Stimulated activated CD4-positive, alpha-beta T cell treated with anti-CD3 and anti-CD28 coated beads, Interleukin-1b, Interleukin-23, amount 100 ng/mL, for 48 hours (primary cell): ENCODE measurements at places on chromosomes 7 and 10.

DNA sequence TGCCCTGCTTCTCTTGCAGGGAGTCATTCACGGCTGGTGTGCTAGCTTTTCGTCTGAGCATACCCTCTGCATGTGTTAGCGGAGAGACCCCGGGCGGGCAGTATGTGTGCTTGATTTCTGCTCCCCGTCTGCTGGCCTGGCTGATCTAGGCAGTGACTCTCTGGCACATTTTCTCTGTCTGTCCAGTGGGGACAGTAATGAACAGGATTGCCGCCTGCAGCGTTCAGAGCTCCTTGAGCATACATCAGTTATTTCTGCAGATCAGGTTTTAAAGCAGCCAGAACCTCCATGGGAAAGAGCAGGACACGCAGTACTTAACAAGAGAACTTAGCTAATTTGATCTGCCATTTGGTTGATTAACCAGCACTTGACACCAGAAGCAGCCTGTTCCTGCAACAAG lies 242.5 kb downstream of the CELF2 start:
- DNase-seq, result no peak

DNA sequence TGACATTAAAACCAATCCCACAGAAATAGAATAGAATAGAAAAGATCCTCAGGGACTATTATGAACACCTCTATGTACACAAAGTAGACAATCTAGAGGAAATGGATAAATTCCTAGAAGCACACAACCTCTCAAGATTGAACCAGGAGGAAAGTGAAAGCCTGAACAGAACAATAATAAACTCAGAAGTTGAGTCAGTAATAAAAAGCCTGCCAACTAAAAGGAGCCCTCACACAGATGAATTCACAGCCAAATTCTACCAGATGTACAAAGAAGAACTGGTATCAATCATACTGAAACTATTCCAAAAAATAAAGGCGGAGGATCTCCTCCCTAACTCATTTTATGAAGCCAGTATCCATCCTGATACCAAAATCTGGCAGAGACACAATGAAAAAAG lies 220.3 kb upstream of the HPS1 start:
- no peak for DNase-seq

DNA sequence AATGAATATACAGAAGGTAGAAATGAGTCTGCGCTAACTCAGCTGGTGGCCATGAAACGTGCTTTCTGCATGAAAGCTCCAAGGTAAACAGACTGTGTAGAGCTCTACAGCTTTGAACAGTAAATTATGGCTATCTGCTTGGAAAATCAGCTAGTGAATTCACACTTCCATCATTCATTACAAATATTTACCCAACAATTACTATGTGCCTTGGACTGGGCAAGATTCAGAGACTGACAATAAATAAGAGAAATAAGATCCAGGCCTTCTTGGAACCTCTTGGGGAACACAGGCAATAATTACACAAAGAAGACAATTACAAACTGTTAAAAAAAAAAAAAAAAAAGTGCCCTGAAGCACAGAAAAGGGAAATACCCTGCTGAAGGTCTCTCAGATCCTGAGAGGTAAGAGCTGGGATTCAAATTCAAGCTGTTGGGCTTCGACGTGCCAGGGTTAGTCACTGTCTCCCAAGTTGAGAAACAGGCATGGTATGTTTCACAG lies 15.8 kb downstream of the TSPAN12 start:
- DNase-seq, result no peak

- DNase-seq, result no peak
Observed at GRCh38 chr7:105587909-105588635, 6.8 kb upstream of the EFCAB10 start.

DNA sequence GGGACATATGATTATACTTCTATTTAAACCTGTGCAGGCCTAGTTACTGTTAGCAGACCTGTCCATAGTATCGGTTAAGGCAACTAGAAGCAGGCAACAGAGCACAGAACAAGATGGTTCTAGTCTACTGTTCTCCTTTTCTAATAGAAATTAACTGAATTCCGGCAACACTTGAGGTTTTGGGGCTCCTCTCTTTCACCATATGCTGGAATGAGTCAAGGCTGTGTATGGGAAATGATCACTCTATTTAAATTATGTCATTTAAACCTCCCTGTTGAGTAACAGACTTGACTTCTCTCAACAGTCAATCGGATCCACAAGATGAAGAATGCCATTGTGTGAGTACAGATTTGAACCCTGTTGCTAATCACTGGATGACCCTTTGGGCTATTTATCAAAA lies 6.2 kb upstream of the OTUD1 start:
- DNase-seq, result no peak

GRCh38 chr7:112989531-112989930 lies 97.1 kb downstream of the GPR85 start:
- DNase-seq, result no peak

DNA sequence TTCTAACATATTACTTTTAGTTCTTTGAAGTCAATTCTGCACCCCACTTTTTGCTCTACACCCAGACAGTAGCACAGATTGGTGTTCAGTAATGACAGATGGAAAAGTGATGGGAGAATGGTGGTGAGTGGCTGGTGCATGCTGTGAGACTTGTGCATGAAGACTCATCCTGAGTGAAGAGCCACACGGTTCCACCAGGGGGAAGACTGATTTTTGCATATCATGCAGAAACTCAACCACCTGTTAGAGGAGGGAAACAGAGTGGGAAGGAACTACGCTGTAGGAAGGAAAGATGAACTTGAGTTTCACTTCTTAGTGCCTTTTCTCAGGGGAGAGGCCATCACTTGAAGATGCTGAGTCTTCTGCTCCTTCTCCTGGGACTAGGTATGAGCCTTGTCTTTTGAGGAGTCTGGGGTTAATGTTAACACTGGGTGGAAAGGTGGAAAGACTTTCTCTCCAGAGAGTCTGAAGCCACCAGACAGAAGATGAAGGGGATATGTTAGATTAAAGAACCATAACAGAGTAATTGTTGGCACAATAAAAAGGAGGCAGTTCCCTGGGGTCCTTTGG lies 9.3 kb upstream of the PRSS1 start:
- DNase-seq, result no peak

GRCh38 chr10:102752266-102752930 lies 8.7 kb downstream of the WBP1L start:
- no peak for DNase-seq

GRCh38 chr7:149869291-149869650 lies 4.5 kb upstream of the ATP6V0E2 start:
- DNase-seq, result no peak

DNA sequence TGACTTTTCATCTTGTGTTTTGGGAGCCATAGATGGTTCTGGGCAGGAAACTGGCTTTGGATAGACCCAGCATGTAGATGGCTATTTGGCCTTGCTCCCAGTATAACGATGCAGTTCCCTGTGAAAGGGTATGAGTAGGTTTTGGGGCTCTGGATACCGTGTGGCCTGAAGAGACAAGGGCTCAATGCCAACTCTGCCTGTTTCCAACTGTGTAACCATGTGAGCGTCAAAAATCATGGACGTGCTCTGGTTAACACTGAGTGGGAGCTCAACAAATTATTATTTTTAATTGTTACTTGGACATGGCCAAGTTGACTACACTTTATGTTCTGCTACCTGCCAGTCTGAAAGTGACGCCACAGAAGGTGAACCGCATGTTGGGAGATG lies 41.8 kb downstream of the EGFR start:
- no peak for DNase-seq

DNA sequence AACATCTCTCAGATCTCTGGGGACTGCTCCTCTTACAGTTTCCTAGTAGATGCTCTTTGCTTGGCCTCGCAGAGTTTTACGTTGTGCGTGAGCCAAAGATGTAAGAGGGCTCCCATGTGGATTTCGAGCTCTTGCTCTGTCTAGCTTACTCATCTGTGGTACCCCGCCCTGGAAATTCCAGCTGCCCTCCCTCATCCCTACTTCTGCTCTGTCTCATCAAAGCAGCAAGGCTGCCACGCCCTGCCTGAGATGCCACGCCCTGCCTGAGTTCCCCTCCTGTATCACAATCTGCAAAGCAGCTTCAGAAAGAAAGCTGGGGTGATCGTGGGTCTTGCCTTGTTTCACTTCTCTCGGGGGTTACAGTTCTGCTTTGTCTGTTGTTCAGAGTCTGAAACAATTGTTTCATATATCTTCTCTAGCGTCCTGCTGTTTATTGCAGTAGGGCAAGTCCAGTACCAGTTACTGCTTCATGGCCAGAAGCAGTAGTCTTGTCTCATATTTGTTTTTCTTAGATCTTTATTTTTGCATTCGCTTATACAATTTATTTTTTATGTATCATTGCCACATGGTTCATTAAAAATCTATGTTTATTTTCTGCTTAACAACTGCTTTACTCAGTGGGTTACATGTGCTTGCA lies 36.1 kb upstream of the CCNY start:
- DNase-seq, result no peak

GRCh38 chr10:129777687-129778086 lies 186.4 kb downstream of the EBF3 start:
- no peak for DNase-seq

- DNase-seq, result no peak
Observed at GRCh38 chr7:85806321-85806720, 619.5 kb upstream of the SEMA3D start.

DNA sequence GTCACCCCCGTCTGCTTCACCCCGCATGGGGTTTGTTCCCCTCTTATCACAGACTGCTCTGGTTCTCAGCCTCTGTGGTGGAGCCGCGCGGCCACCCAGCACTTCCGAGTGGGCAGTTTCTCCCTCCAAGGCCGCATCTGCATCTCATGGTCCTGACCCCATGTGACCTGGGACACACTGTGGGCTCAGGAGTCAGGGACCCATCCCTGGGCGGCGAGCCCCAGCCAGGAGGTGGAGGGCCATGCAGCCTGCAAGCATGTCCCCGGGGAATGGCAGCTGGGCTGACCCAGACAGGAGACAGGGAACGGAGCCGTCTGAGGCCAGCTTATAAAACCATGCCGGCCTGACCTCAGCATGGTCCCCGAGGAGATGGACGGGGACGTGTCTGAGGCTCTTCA lies 25.2 kb upstream of the TTYH3 start:
- DNase-seq, result no peak

DNA sequence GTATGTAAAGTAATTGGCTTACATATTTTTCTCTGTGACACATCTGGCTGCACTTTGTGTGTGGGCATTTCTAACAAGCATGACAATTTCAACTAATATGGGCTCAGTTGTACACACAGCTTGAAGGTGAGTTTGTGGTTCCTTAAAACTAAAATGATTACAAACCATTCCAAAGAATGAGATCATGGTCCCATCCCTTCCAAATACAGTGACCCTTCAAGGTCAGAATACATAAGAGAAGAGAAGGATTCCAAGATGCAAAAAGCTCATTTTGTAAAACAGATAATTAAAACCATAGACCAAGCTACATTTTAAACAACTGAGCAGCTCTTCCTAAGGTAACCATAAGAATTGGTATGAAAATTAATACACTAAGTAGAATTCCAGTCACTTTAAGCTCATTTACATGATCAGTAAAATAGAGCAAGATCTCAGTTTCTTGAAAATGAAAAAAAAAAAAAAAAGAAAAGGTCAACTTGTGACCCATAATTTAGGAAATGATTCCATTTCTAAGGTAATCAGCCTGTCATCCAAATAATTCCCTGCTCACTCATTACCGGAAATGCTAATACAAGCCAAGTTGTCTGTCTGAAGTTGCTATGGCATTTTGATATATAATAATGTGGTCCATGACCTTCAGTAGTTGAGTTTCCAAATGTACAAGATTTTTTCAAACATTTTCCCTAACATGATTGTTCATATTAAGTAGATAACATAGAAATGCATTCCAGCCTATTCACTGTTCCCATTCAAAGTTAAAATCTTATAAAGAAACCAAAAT lies 688.5 kb downstream of the PARD3 start:
- DNase-seq, result no peak

GRCh38 chr10:10164848-10165247 lies 852.8 kb upstream of the CELF2 start:
- DNase-seq, result no peak

DNA sequence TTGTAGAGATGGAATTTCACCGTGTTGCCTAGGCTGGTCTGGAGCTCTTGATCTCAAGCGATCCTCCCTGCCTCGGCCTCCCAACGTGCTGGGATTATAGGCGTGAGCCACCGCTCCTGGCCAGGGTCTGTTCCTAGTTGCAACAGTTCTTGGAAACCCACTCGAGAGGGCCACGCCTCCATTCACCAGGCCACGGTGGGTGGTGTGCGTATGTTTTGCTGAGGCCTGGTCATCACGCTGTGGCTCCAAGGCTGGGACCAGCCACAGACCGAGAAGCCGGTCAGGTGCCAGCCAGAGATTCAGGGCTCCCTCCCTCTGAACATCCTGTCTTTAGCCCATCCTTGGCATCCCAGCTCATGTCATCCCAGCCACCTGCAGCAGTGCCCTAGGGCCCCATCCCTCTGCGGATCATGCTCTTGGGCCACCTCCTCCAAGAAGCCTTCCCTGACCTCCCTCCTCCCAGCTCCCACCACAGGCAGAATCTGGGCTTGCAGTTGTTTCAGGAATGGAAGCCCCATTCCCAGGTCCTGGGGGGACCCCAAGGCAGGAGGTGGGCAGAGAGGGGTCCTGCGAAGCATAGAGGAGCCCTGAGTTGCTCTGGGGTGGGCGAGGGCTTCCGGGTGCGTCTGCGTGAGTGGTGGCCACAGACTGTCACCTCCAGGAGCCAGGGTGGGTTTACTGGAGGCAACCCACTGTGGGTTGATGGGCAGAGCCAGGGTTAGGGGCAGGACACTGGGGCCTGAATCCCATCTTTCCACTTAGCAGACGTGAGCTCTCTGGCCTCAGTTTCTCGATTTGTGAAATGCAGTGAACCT lies 5.2 kb downstream of the LAT2 start:
- no peak for DNase-seq

- DNase-seq, result no peak
Observed at GRCh38 chr7:55548295-55548731, 24.0 kb downstream of the VOPP1 start.

GRCh38 chr10:95404462-95404858 lies 113.7 kb upstream of the PDLIM1 start:
- DNase-seq, result no peak
